Left lung (tissue), 14 donors: ENCODE measurements at places on chromosomes 11 and 22. TPM values are rescaled to one million over a fixed set of nuclear protein-coding genes. Genes with fewer than 3 reads are reported as not detected.
A peak's percentile ranks its signal among the peaks of the same experiment; 100 is the strongest.

- H3K36me3 ChIP-seq, result no peaks in the 10 kb centered on the region
- peaks cover 59% of the 10 kb centered on the region for H3K4me1 ChIP-seq
- H3K4me3 ChIP-seq, result peak overlapping the region; percentile 62
- peak overlapping the region; percentile 99 for H3K27ac ChIP-seq
- no peaks in the 10 kb centered on the region for H3K27me3 ChIP-seq
Observed at GRCh38 chr11:94544646-94545263, 1.0 kb downstream of the FUT4 start.

DNA sequence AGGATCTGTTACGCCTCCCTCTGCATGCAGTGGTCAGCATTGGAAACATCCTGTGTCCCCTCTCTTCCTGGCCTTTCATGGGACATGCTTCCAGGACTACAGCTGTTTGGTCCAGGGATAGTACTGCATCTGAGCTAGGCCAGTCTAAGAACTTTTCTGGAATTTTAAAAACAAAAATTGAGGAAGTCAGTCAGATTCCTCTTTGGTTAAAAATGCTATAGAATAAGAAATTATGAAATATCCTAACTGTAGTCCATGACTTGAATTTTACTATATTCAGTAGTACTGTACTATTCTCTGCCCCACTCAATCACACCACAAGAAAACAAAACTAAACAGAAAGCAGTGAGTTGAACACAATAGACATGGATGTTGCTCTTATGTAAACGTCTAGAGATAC is 201.0 kb upstream of the CADM1 start:
- H3K4me1 ChIP-seq, result peaks cover 3% of the 10 kb centered on the region
- peaks cover 2% of the 10 kb centered on the region for H3K27me3 ChIP-seq
- H3K27ac ChIP-seq, result peak overlapping the region; percentile 86
- no peaks in the 10 kb centered on the region for H3K36me3 ChIP-seq
- no peak overlapping the region for H3K4me3 ChIP-seq

DNA sequence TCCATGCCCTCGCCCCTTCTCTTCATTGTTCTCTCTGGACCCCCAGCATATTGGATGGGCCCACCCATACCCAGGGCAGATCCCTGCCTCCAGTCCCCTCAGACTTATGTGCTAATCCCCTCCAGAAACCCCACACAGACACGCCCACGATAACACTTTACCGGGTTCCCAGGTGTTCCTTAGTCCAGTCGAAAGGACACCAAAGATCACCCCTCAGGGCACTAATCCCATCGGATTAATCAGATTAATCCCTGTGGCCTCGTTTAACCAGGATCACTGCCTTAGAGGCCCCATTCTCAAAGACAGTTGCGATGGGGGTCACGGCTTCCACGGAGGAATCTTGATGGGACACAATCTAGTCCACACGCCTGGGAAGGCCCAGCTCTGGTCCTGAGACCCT is 80.8 kb downstream of the SHANK2 start:
- H3K36me3 ChIP-seq, result no peaks in the 10 kb centered on the region
- H3K4me1 ChIP-seq, result no peaks in the 10 kb centered on the region
- H3K27ac ChIP-seq, result no peak overlapping the region
- DNase-seq, result no peak

DNA sequence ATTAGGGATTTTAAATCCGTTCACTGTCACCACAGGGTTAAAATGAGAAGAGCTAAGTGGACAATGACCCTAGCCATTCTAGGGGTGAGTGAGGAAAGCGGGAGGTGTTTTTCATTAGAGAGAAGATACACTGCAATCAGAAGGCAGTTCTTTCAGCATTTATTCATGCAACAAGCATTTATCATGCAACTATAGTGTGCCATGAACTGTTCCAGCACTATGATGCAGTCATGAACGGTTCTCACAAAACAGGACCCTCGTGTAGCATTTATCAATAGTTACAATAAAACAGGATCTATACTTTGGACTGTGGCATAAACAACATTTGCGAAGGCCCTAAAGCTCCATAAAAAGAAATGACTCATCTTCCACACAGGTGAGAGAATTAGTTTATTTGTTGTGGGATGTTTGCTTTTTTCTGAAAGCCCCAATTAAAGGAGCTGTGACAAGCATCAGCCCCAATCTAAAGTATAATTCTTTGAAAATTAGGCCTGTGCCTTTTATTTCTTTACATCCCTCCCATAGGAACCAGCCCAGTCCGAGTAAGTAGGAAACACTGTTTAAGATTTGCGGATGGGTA is 51.5 kb downstream of the PAMR1 start:
- H3K27me3 ChIP-seq, result no peaks in the 10 kb centered on the region
- DNase-seq, result no peak
- no peaks in the 10 kb centered on the region for H3K36me3 ChIP-seq
- no peak overlapping the region for H3K27ac ChIP-seq

- H3K36me3 ChIP-seq, result no peaks in the 10 kb centered on the region
- no peak for DNase-seq
- H3K27ac ChIP-seq, result no peak overlapping the region
Observed at GRCh38 chr11:73113426-73113825, 28.7 kb downstream of the FCHSD2 start.

- no peaks in the 10 kb centered on the region for H3K4me1 ChIP-seq
- no peak overlapping the region for H3K4me3 ChIP-seq
- H3K27ac ChIP-seq, result no peak overlapping the region
- no peaks in the 10 kb centered on the region for H3K36me3 ChIP-seq
Observed at GRCh38 chr11:26014456-26015115, 317.3 kb upstream of the ANO3 start.

DNA sequence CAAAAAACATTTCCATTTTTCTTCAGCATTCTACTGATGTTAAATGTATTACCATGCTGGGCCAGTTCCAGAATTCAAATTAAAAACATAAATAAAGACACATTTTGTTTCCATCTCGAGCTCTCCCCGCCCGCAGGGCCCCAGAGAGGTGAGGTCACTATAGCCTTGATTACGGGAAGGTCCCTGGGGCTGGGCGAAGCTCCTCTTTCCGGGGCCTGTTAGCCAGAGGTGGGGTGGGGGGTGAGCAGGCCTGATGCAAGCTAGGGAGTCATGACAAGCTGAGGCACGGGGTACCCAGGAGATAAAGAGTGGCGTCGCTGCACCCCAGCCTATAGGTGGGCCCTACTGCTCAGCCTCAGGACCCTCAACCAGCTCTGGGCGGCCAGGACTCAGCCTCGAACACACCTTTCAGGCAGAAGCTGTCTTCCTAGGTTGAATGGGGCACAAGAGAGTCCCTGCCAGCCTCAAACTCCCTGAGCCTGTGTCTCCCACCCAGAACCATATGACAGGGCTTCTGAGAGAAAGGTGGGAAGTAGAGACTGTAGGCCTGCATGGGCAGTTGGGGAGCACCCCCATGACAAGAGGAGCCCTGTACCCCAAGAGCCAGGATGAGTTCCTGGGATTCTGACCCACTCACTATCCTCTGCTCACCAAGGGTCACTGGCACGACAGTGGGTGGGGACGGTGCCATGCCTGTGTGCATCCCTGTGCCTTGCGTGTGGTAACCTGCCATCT is 34.8 kb downstream of the KCNQ1OT1 start:
- no peaks in the 10 kb centered on the region for H3K27me3 ChIP-seq
- no peaks in the 10 kb centered on the region for H3K4me1 ChIP-seq
- H3K36me3 ChIP-seq, result peaks cover 21% of the 10 kb centered on the region
- H3K4me3 ChIP-seq, result no peak overlapping the region
- DNase-seq, result no peak

- H3K27ac ChIP-seq, result peak overlapping the region; percentile 68
- no peak overlapping the region for H3K4me3 ChIP-seq
- H3K27me3 ChIP-seq, result no peaks in the 10 kb centered on the region
- DNase-seq, result no peak
- H3K36me3 ChIP-seq, result no peaks in the 10 kb centered on the region
- peaks cover 53% of the 10 kb centered on the region for H3K4me1 ChIP-seq
Observed at GRCh38 chr22:20204806-20205205, 54.0 kb upstream of the CCDC188 start.

Gene RASD2
- 1.3 TPM for total RNA-seq

Gene CFAP300
- total RNA-seq, result 6.2 TPM

Gene CECR2
- total RNA-seq, result 9.9 TPM

Gene PTPN5
- total RNA-seq, result 0.13 TPM

Gene MRGPRX4
- not detected for total RNA-seq

Gene KIRREL3
- total RNA-seq, result not detected

Gene PHETA2
- 18.7 TPM for total RNA-seq
